ENCODE measurements at places on chromosomes 11 and 22. TPM values are rescaled to one million over a fixed set of nuclear protein-coding genes. Genes with fewer than 3 reads are reported as not detected.

WNT7B gene
- not detected for total RNA-seq

DNA sequence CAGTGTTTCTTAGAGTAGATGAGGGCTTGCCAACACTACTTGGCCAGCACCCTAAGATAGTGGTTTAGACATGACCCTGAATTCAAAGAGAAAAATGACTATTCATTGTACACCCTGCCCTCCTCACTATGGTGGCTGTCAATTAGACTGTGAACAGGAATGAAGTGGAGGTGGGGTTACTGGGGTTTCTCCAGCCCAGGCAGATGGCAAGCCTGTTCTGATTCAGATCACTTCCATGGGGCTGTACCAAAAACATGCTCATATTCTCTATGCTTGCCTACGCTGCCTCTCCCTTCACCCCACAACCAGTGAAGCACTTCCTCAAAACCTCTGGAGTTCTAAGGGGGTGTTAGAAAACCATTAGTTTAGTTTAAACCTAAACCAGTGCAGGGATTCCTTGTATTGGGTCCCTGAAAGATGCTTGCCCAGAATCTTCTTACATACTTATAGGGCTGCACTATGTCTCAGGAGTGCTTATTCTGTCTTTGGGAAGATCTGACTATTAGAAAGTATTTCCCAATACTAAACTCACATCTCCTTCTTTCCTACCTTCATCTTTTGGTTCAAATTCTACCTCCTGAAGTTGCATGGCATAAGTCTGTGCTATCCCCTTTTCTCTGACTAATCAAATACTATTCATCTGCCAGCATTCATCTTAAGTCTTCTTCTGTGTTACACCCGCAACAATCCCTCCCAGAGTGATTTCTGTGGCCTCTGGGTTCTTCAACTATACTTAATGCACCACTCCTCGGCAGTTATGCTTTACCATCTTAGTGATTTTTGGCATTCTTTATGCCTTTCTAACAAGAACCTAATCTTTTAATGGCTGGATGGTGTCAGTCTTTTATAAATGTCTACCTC, 71.8 kb downstream of the ATG16L2 start:
- H3K27ac ChIP-seq = no peak overlapping the region
- no peak for DNase-seq

DNA sequence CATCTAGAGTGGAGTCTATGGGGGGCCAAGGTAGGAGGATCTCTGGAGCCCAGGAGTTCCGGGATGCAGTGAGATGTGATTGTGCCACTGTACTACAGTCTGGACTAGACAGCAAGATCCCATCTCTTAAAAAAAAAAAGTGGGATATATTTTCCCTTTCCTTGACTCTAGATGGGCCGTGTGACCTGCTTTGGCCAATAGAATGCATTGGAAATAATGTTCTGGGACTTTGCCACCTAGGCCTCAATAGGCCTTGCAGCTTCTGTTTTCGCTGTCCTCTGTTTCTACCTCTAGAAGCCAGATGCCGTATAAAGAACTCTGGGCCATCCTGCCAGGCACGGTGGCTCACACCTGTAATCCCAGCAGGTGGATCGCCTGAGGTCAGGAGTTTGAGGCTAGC, 3.6 kb downstream of the C11orf86 start:
- no peak overlapping the region for H3K27ac ChIP-seq
- H3K36me3 ChIP-seq = no peaks in the 10 kb centered on the region
- no peak for DNase-seq
- no peaks in the 10 kb centered on the region for H3K27me3 ChIP-seq
- no peak overlapping the region for H3K4me3 ChIP-seq

- H3K27ac ChIP-seq = peak overlapping the region; percentile 99
- peak overlapping the region; percentile 72 for H3K4me3 ChIP-seq
- peaks cover 79% of the 10 kb centered on the region for H3K4me1 ChIP-seq
- H3K27me3 ChIP-seq = no peaks in the 10 kb centered on the region
Measured at GRCh38 chr22:46045459-46046298, 68.7 kb upstream of the WNT7B start.

DNA sequence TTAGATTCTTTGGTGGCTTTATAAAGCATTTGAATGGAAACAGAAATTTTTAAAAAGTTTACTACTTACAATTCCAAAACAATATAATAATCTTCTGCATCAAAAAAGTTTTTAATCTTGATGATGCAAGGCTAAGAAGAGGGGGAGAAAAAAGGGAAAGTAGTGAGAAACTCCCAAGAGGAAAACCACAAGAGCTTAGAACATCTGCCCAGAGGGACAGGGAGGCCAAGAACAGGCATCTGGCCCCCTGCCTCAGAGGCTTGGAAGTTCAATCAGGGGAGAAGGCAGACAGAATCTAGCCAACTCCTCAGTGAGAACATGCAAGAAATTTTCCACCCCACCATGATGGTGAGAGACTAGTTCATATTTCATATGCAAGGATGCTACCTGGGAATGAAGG, 23.8 kb upstream of the TTC28 start:
- no peaks in the 10 kb centered on the region for H3K36me3 ChIP-seq
- no peak for DNase-seq

DNA sequence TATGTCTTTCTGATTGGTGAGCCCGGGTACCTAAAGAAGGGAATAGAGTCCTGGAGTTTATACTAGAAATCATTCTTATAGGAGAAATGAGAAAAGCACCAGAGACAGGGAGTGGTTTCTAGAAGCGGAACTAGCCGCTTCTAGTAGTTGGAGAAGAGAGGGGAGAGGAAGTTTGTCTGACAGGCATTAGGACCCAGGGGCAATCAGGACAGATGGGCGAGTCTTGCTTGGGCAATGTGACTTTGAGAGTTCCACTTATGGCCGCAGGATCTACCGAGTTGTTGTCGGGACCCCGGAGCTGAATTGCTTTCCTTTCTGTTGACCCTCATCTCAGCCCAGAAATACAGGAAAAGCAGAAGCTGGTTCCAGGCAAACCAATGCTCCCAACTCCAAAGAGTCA, 596.8 kb upstream of the CNTN5 start:
- no peaks in the 10 kb centered on the region for H3K36me3 ChIP-seq
- H3K27me3 ChIP-seq = no peaks in the 10 kb centered on the region
- no peak overlapping the region for H3K27ac ChIP-seq
- no peak overlapping the region for H3K4me3 ChIP-seq
- DNase-seq = no peak

DNA sequence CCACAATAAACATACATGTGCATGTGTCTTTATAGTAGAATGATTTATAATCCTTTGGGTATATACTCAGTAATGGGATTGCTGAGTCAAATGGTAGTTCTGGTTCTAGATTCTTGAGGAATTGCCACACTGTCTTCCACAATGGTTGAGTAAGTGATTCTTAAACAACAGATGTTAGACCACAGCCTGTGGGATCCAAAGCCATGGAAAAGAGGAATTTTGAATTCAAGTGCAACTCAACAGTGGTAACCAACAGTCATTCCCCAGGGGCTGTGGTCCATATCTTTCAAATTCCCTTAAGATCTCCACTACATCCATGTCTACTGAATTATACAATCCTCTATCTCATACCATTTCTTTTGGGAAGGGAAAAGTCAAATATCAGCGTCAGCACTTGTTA, 321.5 kb downstream of the LARGE1 start:
- no peaks in the 10 kb centered on the region for H3K4me1 ChIP-seq
- no peak overlapping the region for H3K27ac ChIP-seq
- H3K4me3 ChIP-seq = no peak overlapping the region
- no peaks in the 10 kb centered on the region for H3K27me3 ChIP-seq

GRCh38 chr22:38652859-38653258, 3.3 kb downstream of the FAM227A start:
- no peak overlapping the region for H3K4me3 ChIP-seq
- no peaks in the 10 kb centered on the region for H3K27me3 ChIP-seq
- H3K27ac ChIP-seq = no peak overlapping the region

UCP3 gene
- 580 TPM for total RNA-seq

RCOR2 gene
- total RNA-seq = 0.59 TPM

- H3K27ac ChIP-seq = no peak overlapping the region
- H3K4me1 ChIP-seq = no peaks in the 10 kb centered on the region
- DNase-seq = peak; percentile 5
- no peaks in the 10 kb centered on the region for H3K36me3 ChIP-seq
- H3K4me3 ChIP-seq = no peak overlapping the region
Measured at GRCh38 chr11:87431392-87431791, 393.7 kb downstream of the TMEM135 start.

GRCh38 chr22:45757068-45757467, 85.4 kb downstream of the ATXN10 start:
- H3K36me3 ChIP-seq = peaks cover 5% of the 10 kb centered on the region
- DNase-seq = no peak
- H3K4me1 ChIP-seq = no peaks in the 10 kb centered on the region

MMP12 gene
- total RNA-seq = not detected

CD82 gene
- total RNA-seq = 4.5 TPM

TRPM5 gene
- not detected for total RNA-seq

DNA sequence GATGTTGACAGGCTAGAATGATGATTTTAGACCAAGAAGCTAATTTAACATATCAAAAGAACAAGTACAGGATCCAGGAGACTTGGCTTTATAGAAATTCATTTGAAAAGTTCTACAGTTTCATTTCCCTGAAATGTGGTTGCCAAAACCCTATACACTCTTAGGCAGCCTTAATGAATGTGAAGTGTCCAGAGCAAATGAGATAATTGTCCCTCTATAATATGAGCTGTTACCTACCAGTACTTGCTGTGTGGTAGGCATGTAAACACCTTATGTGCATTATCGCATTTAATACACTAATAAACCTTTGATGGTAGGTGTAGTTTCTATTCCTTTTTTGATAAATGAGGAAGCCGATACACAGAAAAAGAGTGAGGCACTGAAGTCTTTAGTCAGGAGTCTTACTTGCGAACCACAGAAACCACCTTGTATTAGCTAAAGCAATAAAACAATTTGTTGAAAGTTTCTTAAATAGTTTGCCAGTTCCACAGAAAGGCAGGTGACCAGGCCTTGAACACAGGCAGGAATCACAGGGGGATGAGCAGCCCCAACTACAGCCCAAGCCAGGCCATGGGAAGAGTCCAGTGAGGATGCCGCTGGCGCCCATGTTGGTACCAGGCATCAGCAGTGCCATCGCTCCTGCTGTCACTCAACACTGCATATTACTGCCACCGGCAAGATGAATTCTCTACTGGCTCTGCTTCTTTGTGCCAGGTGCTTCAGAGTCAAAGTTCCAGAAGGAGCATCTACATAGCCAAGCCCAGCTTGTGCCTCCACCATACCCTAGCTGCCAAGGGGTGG, 81.7 kb downstream of the SWAP70 start:
- H3K36me3 ChIP-seq = peaks cover 4% of the 10 kb centered on the region
- H3K4me1 ChIP-seq = no peaks in the 10 kb centered on the region
- H3K4me3 ChIP-seq = no peak overlapping the region
- H3K27ac ChIP-seq = no peak overlapping the region
- no peak for DNase-seq

DNA sequence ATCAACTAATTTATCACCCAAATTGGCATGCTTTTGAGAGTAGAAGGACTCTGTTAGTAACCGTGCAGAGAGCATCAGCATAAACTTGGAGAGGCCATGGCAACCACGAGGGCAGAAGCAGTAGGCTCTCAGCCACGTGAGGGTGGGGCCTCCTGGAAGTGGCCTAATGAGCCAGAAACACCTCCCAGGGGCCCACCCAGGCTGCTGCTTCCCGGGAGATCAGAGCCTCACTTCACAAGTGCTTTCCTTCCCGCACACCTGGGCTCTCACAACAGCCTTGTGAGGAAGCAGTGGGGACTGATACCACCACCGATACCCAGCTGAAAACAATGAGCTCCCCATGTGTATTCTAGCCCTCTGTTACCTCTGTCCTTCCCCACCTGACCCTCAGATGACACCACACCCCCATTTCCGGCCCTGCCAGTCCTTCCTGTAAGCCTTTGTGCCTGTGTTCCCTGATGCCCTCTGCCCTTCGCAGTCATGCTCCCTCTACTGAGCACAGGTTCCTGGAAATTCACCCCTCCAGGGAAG, 17.0 kb downstream of the TRIM29 start:
- H3K4me3 ChIP-seq = no peak overlapping the region
- H3K36me3 ChIP-seq = no peaks in the 10 kb centered on the region
- H3K4me1 ChIP-seq = no peaks in the 10 kb centered on the region
- no peaks in the 10 kb centered on the region for H3K27me3 ChIP-seq

OR8J1 gene
- total RNA-seq = not detected

MTNR1B gene
- total RNA-seq = not detected

PNPLA2 gene
- total RNA-seq = 90.2 TPM

DNA sequence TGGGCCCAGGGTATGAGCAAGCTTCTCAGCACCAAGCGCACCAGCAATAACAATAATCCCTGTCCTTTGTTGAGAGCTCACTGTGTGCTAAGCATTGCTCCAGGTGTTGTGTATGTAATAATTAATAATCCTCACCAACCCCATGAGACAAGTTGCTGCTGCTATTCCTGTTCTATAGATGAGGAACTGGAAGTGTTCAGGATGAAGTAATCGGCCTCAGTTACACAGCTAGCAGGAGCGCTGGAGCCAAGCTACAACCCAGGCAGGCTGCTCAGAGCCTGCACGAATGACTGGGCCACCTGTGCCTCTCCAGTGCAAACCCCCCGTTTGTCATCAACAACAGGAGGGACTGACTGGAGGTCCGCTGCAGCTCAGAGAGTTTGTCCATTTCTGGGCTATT, 35.2 kb upstream of the CECR2 start:
- peaks cover 7% of the 10 kb centered on the region for H3K4me1 ChIP-seq
- H3K27ac ChIP-seq = no peak overlapping the region
- DNase-seq = no peak
- H3K4me3 ChIP-seq = no peak overlapping the region
- no peaks in the 10 kb centered on the region for H3K27me3 ChIP-seq

- H3K27me3 ChIP-seq = no peaks in the 10 kb centered on the region
- no peaks in the 10 kb centered on the region for H3K36me3 ChIP-seq
- no peak overlapping the region for H3K27ac ChIP-seq
Measured at GRCh38 chr22:33035272-33035863, 22.8 kb downstream of the SYN3 start.

PRR33 gene
- 0.36 TPM for total RNA-seq

DNA sequence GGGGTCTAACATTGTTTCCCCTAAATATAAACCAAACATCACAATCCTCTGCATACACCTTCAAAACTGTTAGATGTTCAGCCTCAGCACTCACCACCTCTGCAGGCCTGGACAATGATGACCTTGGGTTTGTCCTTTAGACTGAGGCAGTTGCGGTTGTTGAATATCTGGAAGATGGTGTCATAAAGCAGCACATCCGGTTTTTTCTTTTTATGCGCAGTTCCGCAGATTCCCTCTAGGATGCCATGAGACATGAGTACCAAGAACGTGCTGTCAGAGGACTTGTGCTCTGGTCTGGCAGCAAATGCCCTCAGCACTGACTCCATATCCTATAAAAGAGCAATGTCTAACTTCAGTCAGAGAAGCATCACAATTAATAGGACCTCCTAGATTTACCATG, 22.8 kb downstream of the CASP5 start:
- DNase-seq = no peak
- no peaks in the 10 kb centered on the region for H3K36me3 ChIP-seq
- H3K27me3 ChIP-seq = no peaks in the 10 kb centered on the region
- H3K4me1 ChIP-seq = no peaks in the 10 kb centered on the region
- no peak overlapping the region for H3K27ac ChIP-seq
- no peak overlapping the region for H3K4me3 ChIP-seq

All from gastrocnemius medialis (tissue), 4 donors.